Large intestine (tissue), 12 donors: ENCODE measurements at places on chromosomes 4 and X. TPM values are rescaled to one million over a fixed set of nuclear protein-coding genes. Genes with fewer than 3 reads are reported as not detected.

The VSIG1 gene
- polyA plus RNA-seq, result 0.22 TPM

The MAGEE1 gene
- polyA plus RNA-seq, result 2.3 TPM

DNA sequence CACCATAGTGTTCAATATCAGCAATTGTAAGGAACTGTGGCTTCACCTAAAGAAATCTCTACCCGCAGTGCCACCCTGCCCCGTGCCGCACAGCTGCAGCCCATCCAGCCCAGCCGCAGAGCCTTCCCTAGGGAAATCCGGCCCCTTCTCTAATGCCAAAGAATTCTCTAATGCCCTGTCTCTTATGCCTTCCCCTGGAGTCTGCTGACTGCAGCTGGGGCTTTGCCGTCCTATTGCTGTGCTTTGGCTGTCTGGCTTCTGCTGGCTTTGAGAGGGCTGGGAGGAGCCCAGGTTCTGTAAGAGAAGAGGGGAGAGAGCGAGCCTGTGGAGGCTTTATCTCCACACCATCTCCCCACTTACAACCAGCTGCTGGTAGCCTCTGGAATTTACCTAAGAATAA, 85.9 kb upstream of the HELT start:
- H3K4me3 ChIP-seq, result no peak overlapping the region
- DNase-seq, result no peak
- H3K36me3 ChIP-seq, result no peaks in the 10 kb centered on the region
- no peaks in the 10 kb centered on the region for H3K4me1 ChIP-seq
- peaks cover 2% of the 10 kb centered on the region for H3K27me3 ChIP-seq

DNA sequence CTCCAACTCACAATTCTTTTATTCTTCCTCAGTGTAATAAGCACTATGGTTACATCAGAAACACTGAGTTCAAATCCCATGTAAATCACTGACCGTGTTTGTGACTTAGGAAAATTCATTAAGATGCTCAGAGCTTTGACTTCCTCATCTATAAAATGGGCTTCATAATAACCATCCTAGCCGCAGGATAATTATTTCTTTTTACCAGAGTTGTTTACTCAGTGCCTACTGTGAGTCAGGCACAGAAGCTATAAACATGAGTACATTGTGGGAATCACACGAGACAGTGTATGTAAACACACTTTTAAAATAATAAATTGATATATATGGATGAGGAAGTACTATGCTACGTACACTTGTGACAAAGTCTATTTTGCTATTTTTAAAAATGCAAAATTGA, 296.3 kb upstream of the TENM3 start:
- no peaks in the 10 kb centered on the region for H3K4me1 ChIP-seq
- H3K4me3 ChIP-seq, result no peak overlapping the region
- DNase-seq, result no peak
- H3K27ac ChIP-seq, result no peak overlapping the region
- H3K36me3 ChIP-seq, result no peaks in the 10 kb centered on the region

- H3K4me3 ChIP-seq, result no peak overlapping the region
- no peak for DNase-seq
Measured at GRCh38 chr4:46441136-46441859, 51.4 kb upstream of the GABRA2 start.

GRCh38 chrX:132119821-132120515, 7.9 kb downstream of the FRMD7 start:
- no peaks in the 10 kb centered on the region for H3K4me1 ChIP-seq
- no peak overlapping the region for H3K27ac ChIP-seq
- H3K36me3 ChIP-seq, result no peaks in the 10 kb centered on the region
- DNase-seq, result no peak
